ENCODE measurements at places on chromosomes 7 and 10. TPM values are rescaled to one million over a fixed set of nuclear protein-coding genes. Genes with fewer than 3 reads are reported as not detected.

- peak; percentile 47 for DNase-seq
- no peaks in the 10 kb centered on the region for H3K36me3 ChIP-seq
- peaks cover 3% of the 10 kb centered on the region for H3K27me3 ChIP-seq
- H3K27ac ChIP-seq, result no peak overlapping the region
Measured at GRCh38 chr10:43042503-43043341, 34.1 kb upstream of the RET start.

GRCh38 chr10:87961314-87961713 lies 97.9 kb downstream of the PTEN start:
- H3K27me3 ChIP-seq, result no peaks in the 10 kb centered on the region
- no peak overlapping the region for H3K4me3 ChIP-seq
- peaks cover 76% of the 10 kb centered on the region for H3K36me3 ChIP-seq

DNA sequence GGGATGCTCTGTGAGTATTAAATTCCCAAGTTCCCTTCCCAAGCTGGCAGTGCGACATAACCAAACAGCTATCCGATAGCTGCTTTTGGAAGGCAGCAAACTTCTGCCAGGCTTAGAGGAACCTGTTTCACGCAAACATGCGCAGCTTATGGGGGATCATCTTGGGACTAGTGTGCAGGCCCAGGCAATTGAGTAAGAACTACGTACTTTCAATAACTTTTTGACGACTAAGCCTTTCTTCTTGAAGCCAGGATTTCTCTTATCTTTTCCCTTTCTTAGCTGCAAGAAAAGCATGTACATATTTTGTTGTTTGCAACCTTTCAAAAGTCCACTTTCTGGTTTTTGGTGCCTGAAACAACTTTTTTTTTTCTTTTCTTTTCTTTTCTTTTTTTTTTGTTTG lies 28.7 kb upstream of the SEPHS1 start:
- H3K27ac ChIP-seq, result no peak overlapping the region
- H3K27me3 ChIP-seq, result no peaks in the 10 kb centered on the region
- no peaks in the 10 kb centered on the region for H3K4me1 ChIP-seq
- no peak overlapping the region for H3K4me3 ChIP-seq
- H3K36me3 ChIP-seq, result no peaks in the 10 kb centered on the region
- DNase-seq, result no peak

GRCh38 chr10:72375585-72375984 lies 20.9 kb upstream of the DNAJB12 start:
- H3K36me3 ChIP-seq, result no peaks in the 10 kb centered on the region
- DNase-seq, result no peak
- H3K27ac ChIP-seq, result no peak overlapping the region
- H3K4me1 ChIP-seq, result no peaks in the 10 kb centered on the region

GRCh38 chr7:157861031-157861491 lies 524.3 kb downstream of the DNAJB6 start:
- no peaks in the 10 kb centered on the region for H3K27me3 ChIP-seq
- DNase-seq, result no peak
- H3K4me1 ChIP-seq, result no peaks in the 10 kb centered on the region
- no peaks in the 10 kb centered on the region for H3K36me3 ChIP-seq
- H3K4me3 ChIP-seq, result no peak overlapping the region

DNA sequence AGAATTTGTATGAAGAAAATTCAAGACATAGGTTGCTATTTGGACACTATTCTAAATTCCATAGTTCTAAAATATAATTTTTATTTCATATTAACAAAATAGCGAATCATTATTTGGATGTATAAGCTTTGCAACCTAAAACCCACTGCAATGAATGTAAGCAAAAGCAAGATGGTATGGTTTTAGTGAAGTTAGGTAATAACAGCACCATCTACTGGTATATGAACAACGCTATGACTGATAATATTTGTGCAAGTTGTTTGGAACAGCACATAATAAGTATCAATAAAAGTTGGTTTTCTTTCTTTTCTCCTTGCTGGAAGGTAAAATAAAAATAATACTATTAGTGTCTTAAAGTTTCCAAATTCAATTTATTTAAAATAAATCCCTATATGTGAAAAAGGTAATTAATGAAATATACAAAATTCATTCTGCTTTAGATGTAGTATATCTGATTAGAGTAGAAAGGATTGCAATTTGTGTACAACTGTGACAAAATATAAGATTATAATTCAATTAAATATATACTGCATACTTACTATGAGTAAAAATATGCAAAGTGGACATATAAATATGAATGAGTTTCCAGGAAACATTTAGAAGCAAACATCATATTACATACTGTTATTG lies 79.0 kb upstream of the LSM8 start:
- H3K4me1 ChIP-seq, result no peaks in the 10 kb centered on the region
- no peak overlapping the region for H3K27ac ChIP-seq
- DNase-seq, result no peak
- no peaks in the 10 kb centered on the region for H3K27me3 ChIP-seq
- no peak overlapping the region for H3K4me3 ChIP-seq

DNA sequence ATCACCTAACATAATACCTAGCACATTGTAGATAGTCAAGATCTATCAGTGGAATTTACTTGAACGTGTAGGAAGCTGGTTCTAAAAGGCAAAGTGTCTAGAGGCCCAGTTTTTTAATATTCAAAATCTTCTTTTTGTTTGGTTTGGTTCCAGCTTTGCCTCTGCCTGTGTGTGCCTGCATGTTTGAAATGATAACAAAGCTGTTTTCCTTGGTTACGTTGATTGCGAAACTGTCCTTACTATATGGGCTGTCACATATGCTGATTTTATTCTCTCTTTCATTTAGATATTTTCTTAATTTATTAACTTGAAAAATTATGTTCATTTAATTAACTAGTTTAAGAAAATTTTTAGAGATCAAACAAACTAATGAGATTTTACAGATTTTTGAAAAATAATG lies 237.3 kb downstream of the SEMA3A start:
- no peak for DNase-seq
- H3K27me3 ChIP-seq, result no peaks in the 10 kb centered on the region
- no peak overlapping the region for H3K27ac ChIP-seq
- no peak overlapping the region for H3K4me3 ChIP-seq
- peaks cover 27% of the 10 kb centered on the region for H3K36me3 ChIP-seq

GRCh38 chr10:3861795-3862194 lies 76.8 kb upstream of the KLF6 start:
- H3K27ac ChIP-seq, result no peak overlapping the region
- H3K4me3 ChIP-seq, result no peak overlapping the region
- H3K27me3 ChIP-seq, result no peaks in the 10 kb centered on the region
- no peak for DNase-seq
- no peaks in the 10 kb centered on the region for H3K4me1 ChIP-seq
- H3K36me3 ChIP-seq, result no peaks in the 10 kb centered on the region

GRCh38 chr10:130994191-130994590 lies 317.3 kb downstream of the TCERG1L start:
- DNase-seq, result no peak
- no peaks in the 10 kb centered on the region for H3K4me1 ChIP-seq
- no peaks in the 10 kb centered on the region for H3K36me3 ChIP-seq

DNA sequence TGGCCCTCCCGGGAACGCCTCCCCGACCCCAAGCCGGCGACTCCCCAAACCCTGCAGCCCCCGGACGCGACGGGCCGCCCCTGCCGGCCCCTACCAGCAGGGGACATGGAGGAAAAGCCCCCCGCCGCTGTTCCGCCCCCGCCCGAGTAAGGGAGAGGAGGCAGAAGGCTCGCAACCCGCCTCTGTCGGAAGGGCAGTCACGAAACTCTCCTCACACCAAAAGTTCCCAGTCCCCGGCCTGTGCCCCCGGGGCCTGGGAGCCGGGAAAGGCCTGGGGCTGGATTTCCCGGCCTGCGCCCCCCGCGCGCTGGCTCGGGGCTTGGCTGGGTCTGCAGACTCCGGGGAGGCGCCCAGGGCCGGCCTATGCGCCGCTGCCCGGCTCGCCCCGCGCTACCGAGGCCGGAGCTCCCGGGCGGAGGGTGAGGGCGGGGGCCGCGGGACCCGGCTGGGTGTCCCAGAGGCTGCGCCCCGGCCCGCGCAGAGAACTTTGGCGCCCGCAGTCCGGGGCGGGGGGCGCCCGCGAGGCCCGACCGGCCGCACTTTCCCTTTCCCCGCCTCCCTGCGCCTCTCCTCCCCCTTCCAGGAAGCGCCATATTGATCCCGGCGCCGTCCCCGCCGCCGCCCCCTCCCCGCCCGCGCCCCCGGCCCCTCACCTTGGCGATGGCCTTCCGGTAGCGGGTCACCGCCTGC lies 728 bp downstream of the PARD3 start:
- peaks cover 53% of the 10 kb centered on the region for H3K4me1 ChIP-seq
- H3K27me3 ChIP-seq, result no peaks in the 10 kb centered on the region
- peak overlapping the region; percentile 95 for H3K27ac ChIP-seq

GRCh38 chr7:55449992-55450535 lies 84.9 kb downstream of the LANCL2 start:
- no peak overlapping the region for H3K27ac ChIP-seq
- no peak for DNase-seq
- no peaks in the 10 kb centered on the region for H3K4me1 ChIP-seq
- no peak overlapping the region for H3K4me3 ChIP-seq

- peaks cover 41% of the 10 kb centered on the region for H3K4me1 ChIP-seq
- H3K27ac ChIP-seq, result no peak overlapping the region
- no peaks in the 10 kb centered on the region for H3K36me3 ChIP-seq
- H3K27me3 ChIP-seq, result peaks cover 100% of the 10 kb centered on the region
Measured at GRCh38 chr10:8037941-8038894, 16.3 kb upstream of the GATA3 start.

DNA sequence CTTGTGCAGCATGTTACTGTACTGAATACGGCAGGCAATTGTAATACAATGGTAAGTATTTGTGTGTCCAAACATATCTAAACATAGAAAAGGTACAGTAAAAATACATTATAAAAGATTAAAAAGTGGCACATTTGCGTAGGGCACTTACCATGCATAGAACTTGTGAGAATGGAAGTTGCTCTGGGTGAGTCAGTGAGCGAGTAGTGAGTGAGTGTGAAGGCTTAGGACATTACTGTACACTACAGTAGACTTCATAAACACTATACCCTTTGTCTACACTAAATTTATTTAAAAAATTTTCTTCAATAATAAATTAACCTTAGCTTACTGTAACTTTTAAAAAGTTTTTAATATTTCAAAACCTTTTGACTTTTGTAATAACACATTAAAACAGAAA lies 37.5 kb downstream of the BPGM start:
- no peaks in the 10 kb centered on the region for H3K27me3 ChIP-seq
- H3K4me3 ChIP-seq, result no peak overlapping the region
- H3K27ac ChIP-seq, result no peak overlapping the region
- no peaks in the 10 kb centered on the region for H3K36me3 ChIP-seq
- no peaks in the 10 kb centered on the region for H3K4me1 ChIP-seq

DNA sequence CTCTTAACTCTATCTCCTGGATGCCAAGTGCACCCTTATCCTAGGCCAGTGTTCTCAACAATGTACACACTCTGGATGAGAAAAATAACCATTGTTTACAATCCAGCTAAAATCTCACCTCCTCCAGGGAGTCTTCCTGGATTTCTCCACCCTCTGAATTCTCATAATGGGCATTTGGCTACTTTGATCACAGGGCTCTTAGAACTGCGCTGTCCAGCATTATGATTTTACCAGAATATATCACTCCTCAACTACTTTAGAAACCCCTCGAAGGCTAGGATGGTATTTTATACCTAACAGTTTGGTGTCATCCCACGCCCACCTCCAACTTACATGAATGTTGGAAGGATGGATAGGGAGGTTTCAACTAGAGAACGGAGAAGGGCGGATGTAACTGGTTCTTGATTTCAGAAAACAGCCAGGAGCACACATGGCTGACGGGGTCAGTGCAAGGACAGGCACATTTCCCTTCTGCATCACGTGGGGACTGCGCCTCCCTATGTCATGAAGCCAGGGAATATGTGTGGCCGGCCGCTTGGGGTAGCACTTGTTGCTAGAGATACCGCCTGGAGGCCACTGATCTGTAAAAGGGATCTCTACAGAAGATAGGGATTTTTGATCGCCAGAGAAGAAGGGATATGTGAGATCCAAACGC lies 1.2 kb upstream of the ATP6V0E2 start:
- peaks cover 13% of the 10 kb centered on the region for H3K4me1 ChIP-seq
- H3K27me3 ChIP-seq, result no peaks in the 10 kb centered on the region
- DNase-seq, result peak; percentile 96
- no peaks in the 10 kb centered on the region for H3K36me3 ChIP-seq
- peak overlapping the region; percentile 73 for H3K4me3 ChIP-seq

DNA sequence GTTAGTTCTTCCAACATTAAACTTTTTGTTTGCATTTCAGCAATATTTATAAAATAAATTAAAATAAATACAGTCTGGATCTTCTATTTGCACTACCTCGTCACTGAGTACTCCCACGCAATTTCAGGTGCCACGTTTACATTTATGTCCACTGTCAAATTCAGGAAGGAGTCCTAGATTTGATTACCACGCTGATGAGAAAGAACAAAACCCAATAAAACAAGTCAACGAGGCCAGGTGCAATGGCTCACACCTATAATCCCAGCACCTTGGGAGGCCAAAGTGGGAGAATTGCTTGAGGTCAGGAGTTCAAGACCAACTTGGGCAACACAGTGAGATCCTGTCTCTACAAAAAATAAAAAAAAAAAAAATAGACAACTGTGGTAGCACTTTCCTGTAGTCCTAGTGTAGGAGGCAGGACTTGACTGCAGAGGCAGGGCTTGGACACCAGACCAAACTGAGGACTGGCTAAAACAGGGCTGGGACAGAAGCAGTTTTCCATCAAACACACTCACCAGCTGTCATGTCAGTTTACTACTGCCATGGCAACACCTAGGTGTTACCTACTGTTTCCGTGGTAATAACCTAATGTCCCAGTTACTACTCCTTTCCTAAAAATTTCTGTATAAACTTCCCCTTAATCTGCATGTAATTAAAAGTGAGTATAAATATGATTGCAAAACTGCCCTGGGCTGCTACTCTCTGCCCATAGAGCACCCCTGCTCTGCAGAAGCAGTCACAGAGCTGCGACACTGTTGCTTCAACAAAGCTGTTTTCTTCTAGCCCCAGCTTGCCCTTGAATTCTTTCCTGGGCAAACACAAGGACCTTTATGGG lies 341.7 kb downstream of the PARD3 start:
- no peak for DNase-seq
- no peak overlapping the region for H3K4me3 ChIP-seq
- H3K27me3 ChIP-seq, result no peaks in the 10 kb centered on the region
- H3K36me3 ChIP-seq, result no peaks in the 10 kb centered on the region
- H3K4me1 ChIP-seq, result no peaks in the 10 kb centered on the region

GRCh38 chr10:12380999-12381398 lies 31.7 kb downstream of the CAMK1D start:
- no peaks in the 10 kb centered on the region for H3K36me3 ChIP-seq
- no peak for DNase-seq
- H3K27me3 ChIP-seq, result no peaks in the 10 kb centered on the region
- H3K4me1 ChIP-seq, result peaks cover 13% of the 10 kb centered on the region

DNA sequence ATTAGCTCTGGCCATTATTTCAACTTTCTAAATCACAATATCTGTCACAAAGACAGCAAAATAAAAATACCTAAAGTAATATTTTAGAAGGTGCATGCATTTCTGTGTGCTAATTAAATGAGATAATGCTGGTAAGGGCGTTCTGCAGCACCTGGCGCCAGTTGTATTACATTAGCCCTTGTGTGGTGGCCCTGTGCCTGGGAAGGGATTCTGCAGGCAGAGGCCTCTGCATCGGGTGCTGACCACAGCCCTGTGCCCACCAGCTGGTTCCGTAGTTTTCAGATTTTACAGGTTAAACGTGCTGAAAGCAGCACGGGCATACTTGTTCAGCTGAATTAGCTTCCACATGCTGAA lies 157.7 kb upstream of the PRKCQ start:
- H3K4me1 ChIP-seq, result peaks cover 24% of the 10 kb centered on the region
- H3K36me3 ChIP-seq, result no peaks in the 10 kb centered on the region
- H3K27ac ChIP-seq, result no peak overlapping the region
- H3K4me3 ChIP-seq, result no peak overlapping the region
- no peak for DNase-seq
- H3K27me3 ChIP-seq, result no peaks in the 10 kb centered on the region

Gene GIMAP8
- 5.3 TPM for total RNA-seq

Gene CDC123
- 61.7 TPM for total RNA-seq

Gene GFRA1
- total RNA-seq, result 74.5 TPM

Gene CTTNBP2
- total RNA-seq, result 11.1 TPM

Gene ITIH2
- not detected for total RNA-seq

Gene DYNC1I1
- 65.2 TPM for total RNA-seq

Gene KCNH2
- 40.6 TPM for total RNA-seq
